Activated T-cell treated with anti-CD3 and anti-CD28 coated beads, Interleukin-2, amount 50 U/mL, for 4 hours (primary cell): ENCODE measurements at places on chromosomes 16 and 17.

GRCh38 chr17:16909472-16910246 lies 62.3 kb downstream of the TNFRSF13B start:
- no peak for DNase-seq

- no peak for DNase-seq
These were observed 17.4 kb downstream of the CRK start for GRCh38 chr17:1438593-1439083.

GRCh38 chr17:31562376-31562840 lies 170.9 kb downstream of the RAB11FIP4 start:
- DNase-seq = no peak

- DNase-seq = no peak
These were observed 90.2 kb upstream of the RPL38 start for GRCh38 chr17:74113326-74113725.

- DNase-seq = peak; percentile 0
These were observed 67.1 kb upstream of the DOC2B start for GRCh38 chr17:248337-249235.
